ENCODE measurements at places on chromosomes 1 and 21.

DNA sequence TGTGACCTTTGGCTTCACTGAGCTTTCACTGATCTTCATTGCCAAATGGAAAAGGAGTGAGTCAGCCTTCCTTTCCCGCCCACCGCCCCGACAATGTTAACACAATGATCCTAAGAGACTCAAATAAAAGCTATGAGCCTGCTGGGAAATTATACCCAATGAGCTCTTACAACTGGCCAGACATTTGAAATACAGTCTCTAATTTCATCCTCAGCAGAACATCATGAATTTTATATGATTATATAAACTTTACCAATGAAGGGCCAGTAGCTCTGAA, 252.5 kb downstream of the SIPA1L2 start:
- DNase-seq: no peak

GRCh38 chr1:116661633-116662032, 5.9 kb downstream of the IGSF3 start:
- DNase-seq: no peak

DNA sequence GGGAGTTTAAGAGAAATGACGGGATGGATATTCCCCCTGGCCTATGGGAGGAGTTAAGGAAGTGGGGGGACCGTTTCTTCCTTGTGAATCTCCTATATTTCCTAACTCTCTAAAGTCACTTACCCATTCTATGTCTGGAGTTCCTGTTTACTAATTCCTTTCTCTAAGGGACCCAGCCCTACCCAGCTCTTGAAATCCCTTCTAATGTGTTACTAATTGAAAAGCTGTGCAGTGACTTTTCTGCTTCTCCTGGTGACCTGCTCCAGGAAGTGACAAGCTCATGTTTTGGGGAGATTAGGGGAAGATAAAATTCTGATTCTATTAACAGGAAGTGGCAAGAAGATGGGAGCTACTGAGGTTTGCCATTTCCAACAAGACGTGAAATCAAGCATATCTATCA, 4.0 kb upstream of the SAMSN1 start:
- no peak for DNase-seq

DNA sequence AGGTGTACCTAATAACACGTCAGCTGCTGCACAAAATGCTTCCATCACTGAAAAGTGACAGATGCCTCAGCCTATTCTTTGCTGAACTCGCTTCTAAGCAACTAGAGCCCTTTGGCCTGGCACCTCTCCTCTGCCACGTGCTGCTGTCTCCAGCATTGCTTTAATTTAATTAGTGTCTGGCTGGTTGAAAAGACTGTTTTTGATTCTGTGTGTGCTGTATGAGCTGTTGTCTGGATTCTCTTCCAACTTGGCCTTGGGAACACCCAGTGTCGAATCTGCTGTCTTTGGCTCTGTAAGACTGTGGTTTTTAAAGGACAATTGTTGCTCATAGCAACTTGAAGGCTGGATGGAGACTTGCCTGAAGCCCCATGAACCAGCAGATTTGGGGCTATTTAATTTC, 109.5 kb downstream of the PSMG1 start:
- no peak for DNase-seq

GRCh38 chr21:29082046-29082815, 8.8 kb upstream of the CCT8 start:
- no peak for DNase-seq

- DNase-seq: no peak
These were observed 84.2 kb downstream of the FAM78B start for GRCh38 chr1:166082601-166083000.

DNA sequence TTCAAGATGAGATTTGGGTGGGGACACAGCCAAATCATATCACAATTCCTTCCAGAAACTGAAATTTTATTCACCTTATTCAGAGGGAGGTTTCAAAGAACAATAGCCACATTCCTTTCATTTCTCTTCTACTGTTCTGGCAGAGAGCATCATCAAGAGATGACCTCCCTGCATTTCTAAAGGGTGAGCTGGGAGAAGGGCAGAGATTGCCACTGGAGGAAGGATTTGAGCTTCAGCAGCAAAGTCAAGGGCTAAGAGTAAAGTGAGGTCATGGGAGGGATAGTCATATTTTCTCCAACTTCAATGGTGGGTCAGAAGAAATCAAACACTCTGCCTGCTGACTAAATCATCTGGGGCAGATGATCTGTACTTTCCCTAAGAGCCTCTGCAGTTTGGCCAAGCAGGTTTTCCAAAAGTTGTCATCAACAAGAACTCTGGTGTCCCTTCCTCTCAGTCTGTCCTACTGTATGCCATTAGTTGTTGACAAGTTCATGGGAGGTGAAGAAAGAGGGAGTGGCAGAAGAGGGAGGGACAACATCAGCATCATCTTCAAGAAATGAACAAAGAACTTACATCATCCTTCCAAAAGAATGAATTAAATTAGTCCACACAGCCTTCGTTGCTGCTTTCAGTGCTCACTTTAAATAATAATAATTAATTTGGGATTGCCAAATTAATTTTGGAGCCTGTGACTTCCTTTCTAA, 298.3 kb downstream of the ASTN1 start:
- DNase-seq: no peak

GRCh38 chr1:74937176-74937575, 197.0 kb upstream of the LHX8 start:
- no peak for DNase-seq

DNA sequence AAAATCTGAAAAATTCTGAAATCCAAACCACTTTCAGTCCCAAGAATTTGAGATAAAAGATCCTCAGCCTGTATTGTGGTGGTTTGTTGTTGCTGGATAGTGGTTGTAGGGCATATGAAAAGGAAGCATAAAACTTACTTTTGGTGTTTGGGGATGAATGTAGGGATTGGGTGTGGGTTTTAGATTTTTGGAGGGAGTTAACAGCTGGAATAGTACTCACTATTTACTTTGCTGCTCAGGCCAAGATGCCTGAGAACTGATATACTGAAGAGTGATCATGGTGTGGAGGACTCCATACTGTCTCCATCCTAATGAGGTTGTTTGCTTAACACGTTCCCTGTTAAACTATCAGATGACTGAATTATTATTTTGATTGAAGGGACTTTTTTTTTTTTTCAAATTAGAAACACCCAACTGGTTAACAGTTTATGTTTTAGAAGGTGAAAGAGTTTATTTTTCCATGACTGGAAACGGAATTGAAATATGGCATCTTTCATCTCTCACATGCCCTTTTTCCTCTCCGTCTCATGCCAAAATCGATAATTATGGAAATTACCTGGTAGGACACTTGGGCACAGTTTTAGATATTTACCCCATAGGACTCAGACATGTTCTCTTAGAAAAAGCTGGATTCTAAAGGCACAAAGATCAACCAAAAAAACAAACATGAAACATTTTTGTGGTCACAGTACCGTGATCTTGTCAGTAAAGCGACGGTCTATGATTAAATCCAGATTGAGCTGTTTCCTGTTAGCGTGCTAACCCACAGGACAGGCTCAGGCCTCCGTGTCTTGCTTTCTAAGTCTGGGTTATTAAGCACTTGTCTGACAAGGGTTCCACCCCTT, 37.3 kb downstream of the RGL1 start:
- peak; percentile 58 for DNase-seq

DNA sequence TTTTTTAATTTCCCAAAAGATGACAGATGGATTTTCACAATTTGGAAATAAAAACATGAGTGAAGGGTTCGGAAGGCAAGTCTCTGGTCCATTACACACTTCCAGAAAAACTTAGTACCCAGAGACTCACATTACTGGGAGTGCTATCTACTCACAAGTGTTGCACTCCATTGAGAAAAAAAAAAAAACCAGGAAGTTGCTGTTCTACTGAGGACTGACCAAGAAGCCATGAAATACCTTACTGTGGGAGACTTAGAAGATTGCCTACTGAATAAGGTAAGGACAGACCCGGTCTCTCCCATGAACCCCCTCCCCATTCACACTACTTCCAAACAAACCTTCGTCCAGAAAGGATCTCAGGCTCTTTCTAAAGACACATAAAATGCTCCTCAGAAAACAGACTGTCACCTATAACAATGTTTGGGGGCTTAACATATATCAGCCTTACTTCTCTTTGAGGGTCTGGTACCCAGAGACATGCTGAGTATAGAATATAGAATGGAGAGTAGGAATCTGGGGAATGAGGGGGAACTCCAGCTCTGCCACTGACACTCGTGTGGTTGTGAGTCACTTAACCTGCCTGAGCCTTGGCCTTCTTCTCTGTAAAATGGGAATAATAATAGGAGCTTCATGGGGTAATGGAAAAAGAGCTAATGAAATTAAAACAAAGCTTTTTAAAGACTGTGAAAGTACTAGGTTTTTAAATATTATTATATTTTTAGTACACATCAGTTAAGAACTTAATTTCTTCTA, 1.4 kb downstream of the MAB21L3 start:
- no peak for DNase-seq

DNA sequence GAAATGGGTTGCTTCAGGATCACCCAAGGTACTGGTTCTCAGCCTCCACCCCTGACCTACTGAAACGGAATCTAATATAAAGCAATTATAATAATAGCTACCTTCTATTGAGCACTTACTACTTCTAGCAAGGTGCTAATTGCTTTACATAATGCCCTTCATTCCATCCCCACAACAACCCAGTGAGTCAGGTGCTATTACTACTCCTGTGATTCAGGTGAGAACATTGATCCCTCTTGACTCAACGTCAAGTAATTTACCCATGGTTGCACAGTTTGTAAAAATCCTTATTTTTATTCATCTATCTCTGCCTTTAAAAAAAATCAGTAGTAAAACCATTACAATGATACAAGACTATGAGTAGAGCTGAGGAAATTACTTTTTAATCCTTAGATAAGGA, 85.2 kb downstream of the UCHL5 start:
- no peak for DNase-seq

- DNase-seq: peak; percentile 19
These were observed 57.9 kb upstream of the LGALS8 start for GRCh38 chr1:236465959-236466303.

- DNase-seq: no peak
These were observed 246.6 kb upstream of the ADGRL2 start for GRCh38 chr1:81554108-81554507.

DNA sequence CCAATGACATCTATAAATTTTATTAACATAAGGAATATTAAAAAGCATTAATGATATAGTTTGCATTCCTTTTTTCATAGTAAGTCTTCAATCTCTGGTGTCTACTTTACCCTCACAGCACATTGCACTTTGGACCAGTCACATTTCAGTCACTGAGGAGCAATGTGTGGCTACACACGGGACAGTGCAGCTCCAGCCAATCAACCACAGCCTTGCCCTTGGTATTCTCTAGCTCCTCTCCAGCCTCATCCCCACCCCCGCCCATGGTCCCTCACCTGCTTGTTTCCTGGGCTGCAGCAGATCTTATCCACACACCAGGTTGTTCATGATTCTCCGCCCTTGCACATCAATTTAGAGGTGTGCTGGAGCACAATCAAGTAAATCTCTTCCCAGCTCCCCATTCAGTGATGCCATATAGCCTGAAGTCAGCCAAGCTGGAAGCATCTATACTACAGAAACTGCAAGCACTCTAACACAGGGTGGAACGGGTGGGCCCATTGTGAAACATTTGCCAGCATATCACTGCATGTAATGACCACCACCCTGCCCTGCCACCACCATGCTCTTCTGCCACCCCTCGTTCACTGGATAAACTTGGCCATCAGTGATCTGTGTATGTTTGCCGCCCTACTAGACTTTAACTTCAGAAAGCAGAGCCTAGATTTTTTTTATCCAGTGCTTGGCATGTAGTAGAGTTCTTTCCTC, 93.0 kb upstream of the SLC44A3 start:
- no peak for DNase-seq

DNA sequence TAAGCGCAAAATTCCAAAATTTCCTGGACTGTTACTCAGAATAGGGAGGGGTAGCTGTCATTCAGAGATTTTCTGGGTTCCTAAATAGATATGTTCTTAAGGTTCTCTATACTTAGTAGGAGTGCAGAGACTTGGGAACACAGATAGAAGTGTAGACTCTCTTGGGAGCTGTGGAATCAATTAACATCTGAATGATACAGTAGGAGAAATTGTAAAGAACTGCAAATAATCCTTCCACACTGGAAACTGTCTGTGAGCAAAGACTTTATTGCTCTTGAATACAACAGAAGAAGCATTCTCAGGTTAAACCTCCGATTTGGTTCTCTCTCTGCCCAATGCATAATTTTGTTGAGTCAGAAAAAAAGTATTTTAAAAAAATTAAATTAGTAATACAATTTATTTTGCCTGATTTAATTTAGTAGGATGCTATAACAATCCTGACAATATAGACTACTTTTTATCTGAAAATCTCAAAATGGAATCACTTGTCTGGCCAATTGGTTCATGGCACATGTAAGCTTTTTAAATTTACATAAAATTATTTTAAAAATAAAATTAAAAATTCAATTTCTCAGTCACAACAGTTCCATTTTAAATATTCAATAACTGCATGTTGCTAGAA, 1754.3 kb downstream of the PLA2G4A start:
- no peak for DNase-seq

DNA sequence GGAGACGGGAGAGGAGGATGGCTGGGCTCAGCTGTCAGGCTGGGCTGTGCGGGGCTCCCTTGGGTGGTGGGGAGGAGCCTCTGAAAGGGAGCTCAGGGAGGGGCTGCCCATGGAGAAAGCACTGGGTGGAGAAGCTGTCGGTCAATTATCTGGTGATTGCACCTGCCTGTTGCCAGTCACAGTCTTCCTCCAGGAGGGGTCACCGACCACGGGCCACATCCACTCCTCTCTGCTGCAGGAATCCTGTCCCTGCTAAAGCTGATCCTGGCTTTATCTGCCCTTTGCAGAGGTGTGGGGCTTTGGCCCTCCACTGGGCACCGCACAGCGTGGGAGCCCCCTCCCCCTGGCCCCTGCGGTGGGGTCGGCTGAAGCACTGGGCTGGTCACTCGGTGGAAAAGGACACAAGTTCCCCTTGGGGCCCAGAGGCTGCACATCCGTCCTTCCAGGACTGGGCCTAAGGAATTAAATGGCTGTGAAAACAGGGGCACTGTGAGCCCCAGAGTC, 21.8 kb upstream of the COL18A1 start:
- DNase-seq: no peak

DNA sequence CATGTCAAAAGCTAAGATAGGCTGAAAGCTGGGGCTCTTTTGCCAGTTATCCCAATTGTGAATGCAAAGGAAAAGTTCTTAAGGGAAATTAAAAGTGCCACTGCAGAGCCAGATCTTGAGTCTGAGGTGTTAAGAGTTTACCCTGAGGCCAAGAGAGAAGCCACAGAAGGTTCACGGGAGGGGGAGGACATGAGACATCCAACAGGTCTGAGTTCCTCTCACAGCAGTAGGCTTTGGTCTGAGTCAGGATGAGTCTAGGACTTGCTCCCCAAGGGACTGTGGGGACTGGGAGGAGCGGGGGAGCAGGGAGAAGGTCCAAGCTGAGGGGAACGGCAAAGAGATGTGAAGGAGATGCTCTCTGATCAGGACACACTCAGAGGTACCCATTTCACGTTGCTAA, 411.2 kb upstream of the CAMK1G start:
- no peak for DNase-seq

DNA sequence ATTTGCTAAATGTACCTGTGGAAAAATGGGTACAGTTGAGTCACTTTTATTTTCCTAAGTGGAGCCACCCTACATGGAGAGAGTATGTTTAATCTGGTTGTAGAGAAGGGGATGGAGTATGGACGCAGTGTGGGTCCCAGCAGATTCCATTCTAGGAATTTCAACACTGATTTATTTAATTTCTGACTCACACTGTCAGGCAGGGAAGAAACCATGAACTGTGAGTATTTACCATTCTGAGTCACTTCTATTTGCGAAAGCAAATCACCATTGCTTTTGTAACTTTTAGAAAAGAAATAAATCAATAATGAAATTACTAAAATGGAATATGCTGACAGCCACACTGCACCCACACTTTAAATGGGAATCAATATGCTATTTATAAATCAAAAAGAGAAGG, 339.0 kb downstream of the DSCAM start:
- no peak for DNase-seq

GRCh38 chr21:37936010-37936785, 19.9 kb upstream of the KCNJ6 start:
- DNase-seq: no peak

Data from GM20000 (cell line).